ENCODE measurements at places on chromosomes 4 and X.

GRCh38 chrX:150506486-150506885 lies 61.9 kb upstream of the MTM1 start:
- DNase-seq = no peak

DNA sequence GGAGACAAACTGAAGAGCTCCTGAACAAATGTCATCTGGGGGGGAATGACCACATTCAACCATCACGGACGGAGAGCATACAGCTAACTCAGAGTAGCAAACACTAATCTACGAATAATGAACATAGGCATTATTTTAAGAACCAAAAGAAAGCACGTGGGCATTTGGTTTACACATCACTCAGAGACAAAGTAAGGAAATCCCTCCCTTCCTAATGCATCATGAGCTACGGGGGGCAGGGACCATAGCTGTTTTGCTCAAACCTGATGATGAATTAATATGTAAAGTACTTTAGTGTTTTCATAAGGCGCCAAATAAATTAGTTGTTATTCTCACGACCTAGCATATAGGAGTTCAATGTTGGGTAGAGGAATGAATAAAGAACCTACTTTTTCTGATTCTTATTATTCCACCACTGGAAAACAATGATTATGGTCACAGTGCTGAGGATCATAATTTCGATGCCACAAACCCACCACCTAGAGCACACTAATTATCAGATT lies 11.7 kb upstream of the TMEM156 start:
- no peak for DNase-seq

DNA sequence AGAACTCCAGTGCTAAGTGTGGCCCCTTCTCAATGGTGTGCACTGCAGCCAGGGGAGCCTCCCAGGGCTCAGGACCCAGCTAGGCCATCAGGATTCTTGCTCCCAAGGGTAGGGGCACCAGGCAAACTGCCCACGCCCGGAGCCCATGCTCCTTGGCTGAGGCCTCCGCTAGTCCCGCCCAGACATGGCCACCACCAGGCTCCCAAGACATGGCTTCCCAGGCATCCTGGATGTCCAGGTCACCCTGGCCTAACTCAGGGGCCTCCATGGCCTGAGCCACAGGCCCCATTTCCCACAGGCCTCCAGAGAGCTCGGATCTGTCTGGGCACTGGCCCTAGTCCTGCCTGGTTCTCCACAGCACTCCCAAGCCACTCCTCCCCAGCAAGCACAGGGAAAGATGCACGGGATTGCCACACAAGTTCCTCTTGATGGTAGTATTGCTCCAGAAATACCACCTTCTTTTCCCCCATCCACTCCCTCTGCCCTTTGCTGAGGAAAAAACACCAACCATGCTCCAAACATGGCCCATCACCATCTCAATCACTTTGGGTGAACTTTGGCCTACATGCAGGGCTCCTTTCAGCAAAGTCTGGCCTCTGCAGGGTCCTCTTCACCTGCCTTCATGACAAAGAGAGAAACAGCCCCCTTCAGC lies 274.7 kb upstream of the AGTR2 start:
- no peak for DNase-seq

- DNase-seq = no peak
Measured at GRCh38 chr4:2105559-2105958, 46.4 kb downstream of the NAT8L start.

DNA sequence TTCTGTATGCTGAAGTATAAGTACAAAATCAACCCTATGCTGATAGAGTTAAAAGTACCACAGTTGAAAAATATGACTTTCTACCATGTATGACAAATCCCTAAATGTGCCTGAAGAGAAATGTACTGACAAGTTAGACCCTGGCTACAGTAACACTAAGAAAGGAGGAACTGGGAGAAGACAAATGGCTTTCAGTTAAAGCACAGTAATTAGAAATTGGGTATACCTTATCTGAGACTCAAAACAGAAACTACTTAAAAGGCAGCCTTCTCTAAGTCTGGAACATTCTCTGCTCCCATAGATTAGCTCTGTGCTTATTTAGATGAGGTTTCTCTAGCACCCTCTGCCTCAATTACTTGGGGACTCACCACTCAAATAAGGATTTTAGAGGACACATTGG lies 189.1 kb downstream of the GPC3 start:
- no peak for DNase-seq

- no peak for DNase-seq
Measured at GRCh38 chr4:122903766-122904288, 18.6 kb downstream of the NUDT6 start.

GRCh38 chrX:154369449-154370299 lies 4.8 kb downstream of the FLNA start:
- DNase-seq = peak; percentile 37

DNA sequence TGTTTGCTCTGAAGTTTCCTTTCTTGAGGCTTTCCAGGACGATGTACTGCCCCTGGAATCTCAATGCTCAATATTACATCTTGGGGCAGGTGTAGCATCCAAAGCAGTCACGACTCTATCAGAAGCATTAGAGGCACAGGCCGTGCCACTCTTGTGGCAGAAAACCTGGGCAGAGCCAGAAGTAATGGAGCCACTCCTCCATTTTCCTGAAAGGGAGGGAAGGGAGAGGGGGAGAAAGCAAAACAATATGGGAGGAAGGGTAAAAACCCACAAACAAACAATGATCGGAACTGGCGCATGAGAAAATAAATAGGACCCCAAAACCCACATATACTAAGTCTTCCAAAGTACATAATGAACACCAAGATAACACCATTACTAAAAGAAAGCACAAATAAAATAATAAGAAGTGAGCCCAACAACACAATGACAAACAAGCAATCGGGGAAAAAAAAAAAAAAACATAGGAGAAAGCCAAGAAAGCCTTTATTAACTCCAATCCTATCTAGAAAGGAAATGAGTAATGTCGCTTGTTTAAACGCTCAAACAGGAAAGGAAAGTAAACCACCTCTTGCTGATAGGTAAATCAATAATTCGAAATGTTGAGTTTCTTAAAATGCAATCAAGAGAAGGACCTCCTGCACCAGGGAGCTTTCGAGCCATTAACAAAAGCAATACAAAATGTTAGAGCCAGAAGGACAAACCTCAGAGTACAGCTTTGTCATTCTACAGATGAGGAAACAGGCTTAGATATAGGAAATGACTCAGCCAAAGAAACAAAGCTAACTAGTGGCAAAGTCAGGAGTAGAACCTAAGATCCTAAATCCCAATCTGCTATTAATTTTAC lies 117.4 kb downstream of the ATRX start:
- DNase-seq = no peak

DNA sequence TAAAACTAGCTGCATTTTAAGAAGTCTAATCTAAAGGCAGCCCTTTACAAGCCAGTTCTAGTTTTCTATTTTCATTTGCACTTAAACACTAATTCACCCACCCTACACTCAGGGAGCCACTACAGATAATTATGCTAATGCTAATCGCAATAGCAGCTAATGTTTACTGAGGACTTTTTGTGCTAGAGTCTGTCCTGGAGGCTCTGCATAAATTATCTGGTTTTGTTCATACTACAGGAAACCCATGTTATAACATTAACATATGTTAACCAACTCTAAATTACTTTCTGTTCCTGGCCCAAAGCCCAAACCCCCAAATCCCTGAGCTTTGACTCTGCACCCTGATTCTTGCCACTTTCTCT lies 480 bp upstream of the RADX start:
- DNase-seq = no peak

DNA sequence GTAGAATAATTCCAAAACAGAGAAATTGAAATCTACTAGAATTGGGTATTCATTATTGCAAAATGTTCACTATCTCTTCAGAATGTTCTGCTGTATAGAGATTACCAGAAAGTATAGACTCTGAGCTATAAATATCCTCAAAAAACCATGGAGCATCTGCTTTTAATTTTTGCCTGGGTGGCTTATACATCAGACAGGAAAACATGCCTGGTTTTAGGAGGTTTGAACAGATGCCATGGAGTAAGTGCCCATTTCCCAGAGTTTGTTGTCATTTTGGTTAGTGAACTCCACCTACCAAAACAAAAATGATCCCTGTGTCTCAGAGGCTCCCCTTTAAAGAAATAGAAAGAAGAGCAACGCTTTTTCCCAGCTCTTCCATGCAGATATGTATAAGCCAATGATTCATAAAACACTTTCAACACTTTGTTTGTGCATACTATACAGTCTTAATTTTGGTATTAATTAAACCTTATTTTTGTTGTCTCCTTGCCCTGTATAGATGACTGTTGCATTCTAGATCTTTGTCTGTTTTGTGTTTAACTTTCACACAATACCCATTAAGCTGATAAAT lies 68.7 kb downstream of the MEPE start:
- DNase-seq = no peak

- no peak for DNase-seq
Measured at GRCh38 chr4:84443523-84443922, 55.6 kb downstream of the NKX6-1 start.

DNA sequence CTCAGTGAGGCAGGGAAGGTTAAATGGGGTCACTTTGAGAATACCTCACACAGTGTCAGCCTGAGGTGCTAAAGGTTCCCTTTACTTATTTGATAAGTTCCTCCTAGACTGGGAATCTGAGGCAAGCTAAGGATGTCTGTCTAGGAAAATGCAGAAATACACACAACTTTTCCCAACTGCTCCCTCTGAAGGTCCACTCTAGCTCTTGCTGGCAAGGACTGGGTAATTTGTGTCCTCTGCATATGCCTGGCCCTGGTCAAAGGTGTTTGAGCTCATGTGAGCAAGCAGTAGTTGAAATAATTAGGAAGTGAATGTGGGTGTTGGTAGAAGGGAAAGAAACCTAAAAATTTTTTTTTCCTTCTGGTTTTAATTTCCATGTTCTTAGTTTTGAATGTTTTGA lies 21.3 kb downstream of the TXLNG start:
- DNase-seq = no peak

All from omental fat pad (tissue), 4 donors.